SK-N-SH (cell line): ENCODE measurements at places on chromosomes 7 and 10. TPM values are rescaled to one million over a fixed set of nuclear protein-coding genes. Genes with fewer than 3 reads are reported as not detected.

DNA sequence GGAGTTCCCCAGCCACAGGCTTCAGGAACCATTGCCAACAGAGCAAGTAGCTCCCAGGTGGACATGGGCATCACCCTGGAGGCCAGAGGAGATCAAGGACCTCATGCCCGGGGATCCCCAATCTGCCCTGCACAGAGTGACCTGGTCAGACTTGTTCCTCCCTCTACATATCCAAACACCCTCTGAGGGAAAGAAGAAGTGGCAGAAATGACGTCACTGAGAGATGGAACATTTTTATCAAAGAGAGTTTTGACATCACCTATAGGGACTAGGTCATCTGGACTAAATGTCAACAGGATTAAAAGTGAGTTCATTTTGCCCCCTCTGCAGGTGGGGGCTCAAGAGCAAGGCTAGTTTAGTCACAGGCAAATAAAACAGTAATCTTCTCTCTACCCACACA is 273.7 kb downstream of the SKAP2 start:
- no peak for DNase-seq

The FBXO24 gene
- polyA plus RNA-seq = 0.71 and 0.94 TPM in 2 replicates

- DNase-seq = no peak
Observed at GRCh38 chr10:29434111-29434510, 145.2 kb downstream of the LYZL1 start.

GRCh38 chr7:85070967-85071628 is 115.8 kb downstream of the SEMA3D start:
- no peak for DNase-seq

- no peak for DNase-seq
Observed at GRCh38 chr7:55591282-55591931, 19.1 kb upstream of the VOPP1 start.

The LEP gene
- polyA plus RNA-seq = not detected in 2 replicates

GRCh38 chr7:129610709-129611245 is 743 bp upstream of the NRF1 start:
- peak; percentile 40 for DNase-seq

GRCh38 chr10:107163076-107163855 is 1.2 kb downstream of the SORCS1 start:
- peak; percentile 44 for DNase-seq

The SPDYE2B gene
- not detected in 2 replicates for polyA plus RNA-seq

DNA sequence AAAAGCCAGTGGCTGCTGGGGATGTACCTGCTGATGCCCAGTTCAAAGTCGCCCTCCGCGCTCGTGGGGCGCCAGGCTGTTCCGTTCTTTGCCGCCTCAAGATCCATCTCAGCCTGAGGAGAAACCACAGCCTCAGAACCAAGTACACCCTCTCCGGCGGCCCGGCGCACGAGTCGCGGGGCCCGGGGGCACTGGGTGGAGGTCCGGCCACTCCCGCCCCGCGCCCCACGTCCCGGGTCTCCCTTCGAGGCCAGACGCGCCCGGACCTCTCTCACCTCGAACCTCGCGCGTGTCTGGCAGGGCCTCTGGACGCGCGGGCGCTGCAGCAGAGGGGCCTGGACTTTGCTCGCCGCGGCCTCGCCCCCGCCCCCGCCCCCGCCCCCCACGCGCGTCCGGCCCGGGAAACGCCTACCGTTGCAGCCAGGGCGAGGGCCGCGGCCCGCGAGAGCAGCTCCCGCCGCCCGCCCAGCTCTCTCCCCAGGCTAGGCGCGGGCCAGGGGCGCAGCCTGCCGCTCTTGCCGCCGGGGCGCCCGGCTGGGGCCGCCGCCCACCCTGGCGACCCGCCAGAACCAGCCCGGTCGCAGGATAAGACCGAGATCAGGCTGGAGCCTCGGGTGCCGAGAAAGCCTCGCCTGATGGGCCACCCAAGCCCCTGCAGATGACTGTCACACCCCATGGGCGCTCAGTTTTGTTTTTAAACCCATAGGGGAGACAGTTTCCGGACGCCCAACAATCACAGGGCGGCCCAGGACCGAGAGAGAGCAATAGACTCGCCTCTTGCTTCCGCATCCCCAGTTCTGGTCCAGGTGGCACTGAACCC is at the start of gene ABCB4:
ABCB4 (minus strand) TSS at position 322 of the 820 bp plus-strand sequence; CDS start at position 107, 215 bp downstream.
- DNase-seq = peak; percentile 89

- no peak for DNase-seq
Observed at GRCh38 chr10:47255033-47255813, 44.8 kb upstream of the GDF10 start.

DNA sequence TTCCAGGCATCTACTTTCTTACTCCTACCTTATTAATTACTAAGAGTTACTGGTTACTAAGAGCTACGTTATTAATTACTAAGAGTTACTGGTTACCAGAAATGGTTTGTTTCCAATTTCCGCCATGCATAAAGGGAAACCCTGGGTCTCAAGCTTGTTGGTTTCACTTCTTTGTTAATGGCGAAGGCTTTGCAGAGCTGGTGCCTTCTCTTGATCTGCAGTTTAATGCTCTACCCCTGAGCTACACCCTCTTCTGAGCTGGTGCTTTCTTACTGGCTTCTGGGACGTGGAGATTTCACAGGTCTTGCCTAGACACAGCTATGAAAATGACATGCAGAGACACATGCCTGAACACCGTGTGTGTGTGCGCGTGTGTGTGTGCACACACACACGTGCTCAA is 560 bp downstream of the CPA4 start:
- no peak for DNase-seq

DNA sequence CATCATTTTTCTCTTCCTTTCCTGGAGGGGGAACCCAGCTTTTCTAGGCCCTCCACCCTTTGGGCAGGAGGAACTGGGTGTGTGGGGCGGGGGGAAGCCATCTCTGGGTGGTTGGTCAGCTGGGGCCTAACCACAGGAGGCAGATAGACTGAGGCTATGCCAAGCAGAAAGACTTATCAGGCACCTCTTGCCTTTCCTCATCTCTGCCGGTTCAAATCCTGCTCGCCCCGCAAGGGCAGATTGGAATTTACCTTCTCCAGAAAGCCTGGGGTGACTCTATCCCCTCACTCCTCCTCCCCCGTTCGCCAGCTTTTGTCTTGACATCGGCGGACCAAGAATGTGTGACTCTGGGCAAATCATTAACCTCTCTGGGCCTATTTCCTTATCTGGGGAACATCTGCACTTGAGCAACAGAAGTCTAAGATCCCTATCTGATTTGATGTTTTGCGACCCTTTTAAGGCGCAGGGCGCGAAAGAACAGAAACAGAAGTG is 584 bp upstream of the GARS1 start:
- peak; percentile 78 for DNase-seq

The NCF1 gene
- polyA plus RNA-seq = 0.05 TPM in 1 of 2 replicates, not detected in the other

- no peak for DNase-seq
Observed at GRCh38 chr10:550665-551372, 138.6 kb downstream of the DIP2C start.

The DPP6 gene
- 0.10 TPM in 1 of 2 replicates, not detected in the other for polyA plus RNA-seq

GRCh38 chr10:31602541-31603234 is 283.7 kb downstream of the ZEB1 start:
- peak; percentile 70 for DNase-seq

DNA sequence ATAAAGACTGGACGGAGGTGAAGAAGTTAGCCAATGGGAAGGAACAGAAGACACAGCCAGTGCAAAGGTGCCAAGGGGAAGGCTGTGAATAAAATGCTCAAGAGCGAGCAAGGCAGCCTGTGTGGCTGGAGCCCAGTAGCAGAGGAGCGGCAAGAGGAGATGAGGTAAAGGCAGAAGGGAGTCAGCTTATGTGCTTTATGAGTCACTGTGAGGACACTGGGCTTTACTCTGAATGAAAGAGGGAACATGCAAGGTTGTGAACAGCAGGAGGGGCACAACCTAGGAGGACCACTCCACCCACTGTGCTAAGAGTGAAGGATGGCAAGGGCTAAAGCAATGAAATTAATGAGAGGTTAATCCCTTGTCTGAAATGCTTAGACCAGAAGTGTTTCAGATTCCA is 129.0 kb upstream of the ODAD2 start:
- DNase-seq = no peak

GRCh38 chr7:131105799-131106680 is 221.6 kb upstream of the MKLN1 start:
- DNase-seq = peak; percentile 93

DNA sequence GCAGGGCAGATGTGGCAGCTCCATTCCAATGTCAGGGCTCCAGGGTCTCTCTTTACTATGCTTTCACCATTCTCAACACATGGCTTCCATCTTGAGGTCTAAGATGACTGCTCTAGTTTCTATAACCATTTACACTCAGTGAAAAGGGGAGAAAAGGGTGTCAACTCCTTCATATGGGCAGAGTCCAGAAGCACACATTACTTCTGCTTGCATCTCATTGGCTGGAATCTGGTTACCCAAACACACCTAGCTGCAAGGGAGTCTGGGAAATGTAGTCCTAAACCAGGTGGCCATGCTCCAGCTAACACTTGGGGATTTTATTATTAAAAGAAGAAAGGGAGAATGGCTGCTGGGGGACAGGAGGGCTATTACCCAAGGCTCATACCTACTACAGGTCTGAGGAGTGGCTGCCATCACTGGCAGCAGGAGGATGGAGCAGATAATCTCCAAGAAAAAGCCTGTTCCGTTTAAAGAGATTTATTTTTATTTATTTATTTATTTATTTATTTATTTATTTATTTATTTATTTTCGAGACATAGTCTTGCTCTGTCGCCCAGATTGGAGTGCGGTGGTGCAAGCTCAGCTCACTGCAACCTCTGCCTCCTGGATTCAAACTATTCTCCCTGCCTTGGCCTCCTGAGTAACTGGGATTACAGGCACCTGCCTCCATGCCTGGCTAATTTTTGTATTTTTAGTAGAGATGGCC is 29.1 kb upstream of the LBX1 start:
- no peak for DNase-seq
